ENCODE measurements at places on chromosomes 1 and 21. TPM values are rescaled to one million over a fixed set of nuclear protein-coding genes. Genes with fewer than 3 reads are reported as not detected.

DNA sequence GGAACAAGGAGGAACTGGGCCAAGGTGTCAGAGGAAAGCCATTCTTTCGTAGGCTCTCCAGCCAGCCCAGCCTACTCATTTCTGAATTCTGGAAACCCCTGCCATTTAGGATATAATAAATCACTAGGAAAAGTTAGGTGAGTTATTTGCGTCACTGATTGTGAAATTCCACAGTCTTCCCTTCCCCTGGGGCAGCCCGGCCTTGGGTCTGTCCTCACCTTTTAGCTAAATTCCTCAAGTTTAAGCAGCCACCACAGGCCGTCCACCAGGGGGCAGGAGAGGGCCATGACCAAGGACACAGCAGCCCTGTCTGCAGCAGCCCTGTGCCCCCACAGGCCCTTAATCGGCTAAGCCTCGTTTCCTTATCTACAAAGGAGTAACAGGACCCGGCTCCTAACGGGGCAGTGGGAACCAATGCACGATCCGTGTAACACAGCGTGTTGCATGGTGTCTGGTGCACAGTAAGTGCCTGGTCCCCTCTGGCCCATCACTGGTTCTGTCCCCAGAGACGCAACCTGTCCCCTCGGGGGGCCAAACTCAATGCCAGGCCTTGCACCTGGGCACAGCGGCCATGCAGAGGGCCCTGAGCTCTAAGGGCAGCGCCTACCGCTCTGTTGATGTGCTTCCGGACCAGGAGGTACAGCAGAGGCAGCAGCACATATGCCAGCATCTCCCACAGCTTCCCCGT lies 18.1 kb downstream of the GPR157 start:
- H3K36me3 ChIP-seq = no peaks in the 10 kb centered on the region
- no peak overlapping the region for H3K4me3 ChIP-seq
- no peak for DNase-seq

MYBPHL gene
- total RNA-seq = not detected

CYP4A11 gene
- total RNA-seq = not detected

GRCh38 chr1:215188302-215188950 lies 105.9 kb downstream of the KCNK2 start:
- no peaks in the 10 kb centered on the region for H3K27me3 ChIP-seq
- no peaks in the 10 kb centered on the region for H3K4me1 ChIP-seq
- H3K36me3 ChIP-seq = no peaks in the 10 kb centered on the region
- no peak for DNase-seq

DNA sequence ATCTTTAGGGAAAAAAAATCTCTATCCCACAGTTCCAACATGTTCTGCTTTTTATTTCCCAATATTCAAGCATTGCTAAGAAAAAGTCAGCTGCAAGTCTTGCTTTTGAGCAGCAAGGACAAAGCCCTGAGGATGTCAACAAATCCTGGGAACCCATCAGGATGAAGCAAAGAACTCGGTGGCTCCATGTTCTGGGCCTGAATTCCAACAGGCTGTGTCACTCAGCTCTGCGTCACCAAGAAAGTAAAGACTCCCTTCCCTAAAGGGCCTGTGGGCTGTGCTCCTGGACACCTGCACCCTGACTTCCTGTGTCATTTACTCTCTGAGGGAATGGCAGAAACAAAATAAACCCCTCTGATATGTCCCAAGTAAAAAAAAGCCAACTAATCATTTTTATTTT lies 95.5 kb downstream of the TIAM1 start:
- H3K4me3 ChIP-seq = no peak overlapping the region
- no peak overlapping the region for H3K27ac ChIP-seq
- H3K36me3 ChIP-seq = no peaks in the 10 kb centered on the region
- H3K4me1 ChIP-seq = no peaks in the 10 kb centered on the region

DNA sequence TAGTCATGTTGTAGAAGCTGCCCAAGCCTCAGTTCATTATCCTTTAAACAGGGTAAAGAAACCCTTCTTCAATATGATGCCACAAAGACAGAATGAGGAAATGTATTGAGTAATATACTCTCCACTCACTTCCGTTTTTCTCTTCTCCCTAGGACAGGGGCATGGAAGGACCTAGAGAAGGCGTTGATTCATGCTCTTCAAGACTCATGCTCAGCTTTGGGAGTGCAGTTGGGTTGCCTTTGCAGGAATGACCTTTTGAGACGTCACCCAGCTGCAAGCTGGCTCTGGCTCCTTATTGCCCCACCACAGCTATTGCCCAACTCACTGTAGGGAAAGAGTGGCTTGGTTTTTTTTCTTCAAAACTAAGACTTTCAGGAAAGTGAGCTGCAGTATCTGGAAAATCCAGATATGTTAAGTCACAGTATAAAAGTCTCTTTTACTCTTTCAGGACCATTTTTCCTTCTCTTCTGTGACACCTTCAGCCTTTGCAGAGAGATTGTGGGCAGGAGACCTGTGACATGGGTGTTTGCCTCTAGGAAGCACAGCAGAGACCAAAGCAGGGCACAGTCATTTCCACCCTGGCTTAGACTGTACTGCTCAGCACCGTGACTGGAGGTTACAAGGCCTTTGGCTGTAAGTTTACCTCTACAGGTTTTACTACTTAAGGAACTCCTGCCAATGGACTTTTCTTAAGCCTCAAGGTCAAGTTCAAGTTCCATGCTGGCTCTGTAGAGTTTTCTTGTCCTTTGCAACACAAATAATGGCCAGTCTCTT lies 39.5 kb downstream of the XCL2 start:
- H3K4me3 ChIP-seq = no peak overlapping the region
- H3K36me3 ChIP-seq = no peaks in the 10 kb centered on the region
- no peak overlapping the region for H3K27ac ChIP-seq
- H3K27me3 ChIP-seq = no peaks in the 10 kb centered on the region
- no peaks in the 10 kb centered on the region for H3K4me1 ChIP-seq
